ENCODE measurements at places on chromosomes 1 and 21.
A peak's percentile ranks its signal among the peaks of the same experiment; 100 is the strongest.

- no peak for DNase-seq
Observed at GRCh38 chr1:3581296-3582036, 29.8 kb downstream of the MEGF6 start.

DNA sequence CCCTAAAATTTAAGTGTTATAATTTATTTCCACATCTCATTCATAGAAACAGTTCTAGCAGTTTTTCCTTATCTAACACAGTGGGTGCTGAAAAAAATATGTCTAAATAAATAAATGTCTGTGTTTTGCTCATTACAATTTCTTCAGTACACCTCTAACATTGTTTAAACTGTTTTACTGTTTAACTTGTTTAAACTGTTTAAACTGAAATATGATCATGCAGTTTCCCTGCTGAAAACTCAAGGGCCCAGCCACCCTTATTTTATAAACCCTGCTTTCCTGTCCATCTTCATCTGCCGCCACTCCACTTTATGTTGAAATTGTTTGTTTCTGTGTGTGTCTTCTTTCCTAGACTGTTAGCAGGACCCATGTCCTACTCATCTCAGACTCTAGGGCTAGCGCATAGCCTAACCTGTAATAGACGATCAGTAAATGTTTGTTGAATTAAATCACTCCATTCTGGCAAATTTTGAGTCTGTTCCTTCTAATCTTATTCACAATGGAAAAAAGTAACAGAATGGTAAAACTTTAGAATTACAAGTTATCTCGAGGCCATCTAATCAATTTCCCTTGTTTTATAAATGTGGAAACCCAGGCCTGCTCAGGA, 9.4 kb upstream of the PIK3C2B start:
- no peak for DNase-seq

DNA sequence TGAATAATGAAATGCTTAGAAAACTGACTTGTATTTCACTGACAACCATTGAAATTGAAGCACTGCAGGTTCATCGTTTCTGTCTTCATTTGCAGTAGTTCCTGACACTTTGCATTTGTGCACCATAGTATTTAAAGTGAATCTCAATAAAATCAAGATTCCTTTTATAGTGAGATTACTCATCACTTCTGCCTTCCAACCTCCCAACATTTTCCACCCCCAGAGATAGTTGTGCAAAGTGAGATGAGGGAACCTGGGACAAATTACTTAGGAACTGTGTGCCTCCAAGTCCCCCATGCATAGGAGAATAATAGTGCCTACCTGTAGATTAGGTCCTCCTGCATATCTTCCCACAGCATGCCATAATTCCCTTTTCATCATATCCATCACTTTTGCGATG, 114.9 kb upstream of the DPT start:
- DNase-seq, result no peak

DNA sequence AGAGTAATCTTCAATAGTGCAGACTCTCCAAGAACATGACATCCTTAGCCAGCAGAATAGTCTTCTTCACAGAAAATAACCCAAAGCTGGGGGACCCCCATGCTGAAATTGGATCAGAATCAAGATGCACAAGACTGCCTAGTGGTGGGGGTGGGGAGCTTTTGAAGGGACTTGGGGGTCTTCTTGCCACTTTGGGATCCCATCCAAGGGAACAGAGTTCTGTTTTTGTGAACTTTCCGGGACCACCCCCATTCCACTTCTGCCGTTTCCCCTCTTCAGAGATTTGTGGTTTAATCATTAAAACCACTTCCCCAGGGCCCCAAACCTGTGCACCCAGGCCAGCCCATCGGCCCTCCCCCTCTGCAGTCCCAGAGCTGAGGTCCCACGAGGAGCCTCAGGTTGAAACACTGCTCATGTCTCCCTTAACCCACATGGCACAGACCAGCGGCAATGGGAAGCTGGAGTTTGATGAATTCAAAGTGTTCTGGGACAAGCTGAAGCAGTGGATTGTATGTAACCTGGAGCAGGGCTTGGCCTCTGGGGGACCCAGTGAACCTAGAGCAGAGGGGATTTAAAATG, 44.9 kb downstream of the CAPN9 start:
- no peak for DNase-seq

GRCh38 chr1:6491966-6492365, 499 bp upstream of the PLEKHG5 start:
- no peak for DNase-seq

DNA sequence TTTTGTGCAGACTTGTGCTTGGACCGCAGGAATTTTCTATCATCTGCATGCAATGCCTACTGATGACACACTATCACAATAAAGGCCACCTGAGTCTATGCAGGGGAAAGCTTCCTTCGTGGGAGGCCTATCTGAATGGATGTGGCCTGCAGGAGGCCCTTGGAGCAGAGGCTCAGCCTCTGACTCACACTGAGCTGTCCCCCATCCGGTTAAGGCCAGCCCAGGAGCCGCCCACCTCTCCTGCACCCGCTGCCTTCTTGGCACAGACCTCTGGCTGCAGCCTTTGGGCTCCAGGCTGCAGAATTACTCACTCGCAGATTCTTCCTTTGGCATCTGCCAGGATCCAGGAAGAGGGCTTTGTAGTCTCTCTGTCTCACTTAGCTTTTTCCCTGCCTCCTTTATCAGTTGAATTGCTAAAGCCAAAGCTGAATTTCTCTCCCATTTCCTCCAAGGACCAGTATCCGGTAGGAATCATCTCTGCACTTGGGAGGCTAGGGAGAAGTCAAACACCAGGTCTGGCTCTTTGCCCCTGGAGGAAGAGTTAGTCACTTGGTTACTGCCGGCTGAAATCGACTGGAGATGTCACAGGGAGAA, 65.1 kb upstream of the JUN start:
- no peak for DNase-seq

GRCh38 chr1:82227306-82228095, 426.8 kb downstream of the ADGRL2 start:
- DNase-seq, result no peak

DNA sequence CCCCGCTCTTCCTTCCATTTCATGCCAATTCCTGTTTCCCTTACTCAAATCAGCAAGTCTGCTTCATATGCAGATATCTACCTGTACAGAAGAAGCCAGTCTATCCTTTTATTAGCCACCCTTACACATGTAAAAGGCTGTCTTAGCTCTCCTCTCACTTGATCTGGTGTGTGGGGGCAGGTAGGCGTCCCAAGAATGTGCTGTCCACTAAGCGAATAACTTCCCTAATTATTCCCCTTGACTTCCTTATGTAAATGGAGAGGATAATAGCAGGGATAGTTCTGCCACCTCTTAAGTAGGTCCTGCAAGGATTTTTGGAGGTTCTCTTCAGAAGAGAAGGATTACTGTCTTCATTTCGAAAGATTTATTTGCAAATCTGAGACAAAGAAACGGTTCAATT, 160.4 kb downstream of the TTLL7 start:
- no peak for DNase-seq

DNA sequence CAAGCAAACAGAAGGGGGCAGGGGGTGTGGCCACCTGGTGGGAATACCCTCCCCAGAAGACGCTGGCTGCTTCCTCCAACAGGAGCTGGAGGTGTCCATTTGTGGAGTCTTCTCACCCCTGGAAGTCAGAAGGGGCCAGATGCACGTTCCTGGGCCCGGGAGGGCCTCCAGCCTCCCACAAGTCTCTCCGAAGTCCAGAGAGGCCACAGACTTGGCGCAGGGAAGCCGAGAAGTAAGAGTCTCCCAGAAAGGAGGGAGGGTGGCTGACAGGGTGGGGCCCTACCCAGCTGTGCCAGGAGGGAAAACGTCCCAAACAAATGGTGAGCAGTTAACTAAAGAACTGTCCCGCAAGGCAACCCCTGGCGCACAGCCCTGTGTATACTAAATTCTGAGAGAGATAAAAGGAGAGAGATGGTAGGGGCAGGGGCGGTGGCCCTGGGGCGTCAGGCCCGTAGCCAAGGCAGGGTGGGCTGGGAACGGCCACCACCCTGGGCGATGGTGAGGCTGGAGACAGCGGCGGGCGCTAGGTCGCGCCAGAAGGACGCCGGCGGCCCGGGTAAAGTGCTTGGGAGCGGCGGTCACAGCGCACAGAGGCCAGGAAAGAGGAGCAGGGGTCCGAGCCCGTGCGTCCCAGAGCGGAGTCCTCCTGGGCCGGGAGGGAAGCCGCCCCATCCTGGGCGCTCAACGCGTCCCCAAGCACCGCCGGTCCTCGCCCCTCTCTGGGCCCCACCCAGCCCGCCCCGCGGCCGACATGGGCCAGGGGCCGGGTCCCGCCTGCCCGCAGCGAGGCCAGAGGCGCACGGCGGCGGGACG, 1.2 kb downstream of the CHD5 start:
- DNase-seq, result no peak

DNA sequence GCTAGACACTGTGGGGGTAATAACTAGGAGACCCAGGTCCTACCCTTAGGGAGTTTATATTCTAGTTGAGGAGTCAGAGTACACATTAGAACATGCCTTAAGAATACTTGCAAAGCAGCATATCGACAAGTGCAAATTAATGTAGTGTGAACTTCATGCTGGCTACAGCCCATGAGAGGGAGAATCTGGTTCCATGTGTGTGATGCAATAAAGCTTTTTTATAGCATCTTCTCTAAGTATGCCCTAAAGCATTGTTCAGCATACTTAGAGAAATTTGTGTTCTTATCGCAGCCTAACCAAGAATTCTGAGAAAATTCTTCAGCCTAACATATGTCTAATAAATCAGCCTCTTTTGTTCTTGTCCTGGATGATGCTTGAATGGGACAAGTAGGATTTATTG, 95.5 kb downstream of the SDCCAG8 start:
- DNase-seq, result no peak

DNA sequence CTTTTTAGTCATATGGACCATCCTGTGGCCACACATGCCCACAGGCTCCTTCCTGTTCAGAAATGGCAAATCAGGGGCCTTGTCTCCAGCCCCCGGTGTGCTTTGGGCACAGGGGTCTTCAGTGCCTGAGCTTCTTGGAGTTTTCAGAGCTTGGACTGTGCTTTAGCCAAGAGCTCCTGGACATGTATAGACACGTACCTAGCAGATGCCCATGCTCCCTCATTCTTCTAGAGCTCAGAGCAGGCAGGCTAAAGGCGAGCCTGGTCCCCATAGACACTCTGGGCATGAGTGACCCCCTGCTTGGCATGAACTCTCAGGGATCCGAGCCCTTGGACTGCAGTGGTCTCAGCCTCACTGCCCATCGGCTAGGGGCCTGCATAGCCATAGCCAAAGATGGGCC, 106.8 kb downstream of the EPHB2 start:
- DNase-seq, result no peak

- no peak for DNase-seq
Observed at GRCh38 chr1:50973875-50974617, 4.0 kb downstream of the CDKN2C start.

- no peak for DNase-seq
Observed at GRCh38 chr1:66269222-66269621, 264.7 kb upstream of the SGIP1 start.

GRCh38 chr1:22804406-22804805, 93.8 kb downstream of the EPHB2 start:
- no peak for DNase-seq

DNA sequence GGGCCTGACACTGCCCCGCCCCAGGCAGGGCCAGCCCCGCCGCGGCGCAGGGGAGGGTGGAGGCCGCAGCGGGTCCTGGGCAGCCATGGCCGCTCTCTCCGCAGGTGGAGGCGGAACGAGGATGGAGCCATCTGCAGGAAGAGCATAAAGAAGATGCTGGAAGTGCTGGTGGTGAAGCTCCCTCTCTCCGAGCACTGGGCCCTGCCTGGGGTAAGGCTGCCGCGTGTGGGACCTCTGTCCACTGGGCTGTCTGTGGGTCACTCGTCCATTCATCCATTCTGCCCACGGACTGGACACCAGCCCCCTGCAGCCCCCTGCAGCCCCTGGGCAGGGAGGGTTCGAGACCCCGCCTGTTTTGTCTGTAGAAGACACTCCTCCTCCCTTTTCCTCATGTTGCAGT, 18.4 kb upstream of the LRRC3 start:
- no peak for DNase-seq

DNA sequence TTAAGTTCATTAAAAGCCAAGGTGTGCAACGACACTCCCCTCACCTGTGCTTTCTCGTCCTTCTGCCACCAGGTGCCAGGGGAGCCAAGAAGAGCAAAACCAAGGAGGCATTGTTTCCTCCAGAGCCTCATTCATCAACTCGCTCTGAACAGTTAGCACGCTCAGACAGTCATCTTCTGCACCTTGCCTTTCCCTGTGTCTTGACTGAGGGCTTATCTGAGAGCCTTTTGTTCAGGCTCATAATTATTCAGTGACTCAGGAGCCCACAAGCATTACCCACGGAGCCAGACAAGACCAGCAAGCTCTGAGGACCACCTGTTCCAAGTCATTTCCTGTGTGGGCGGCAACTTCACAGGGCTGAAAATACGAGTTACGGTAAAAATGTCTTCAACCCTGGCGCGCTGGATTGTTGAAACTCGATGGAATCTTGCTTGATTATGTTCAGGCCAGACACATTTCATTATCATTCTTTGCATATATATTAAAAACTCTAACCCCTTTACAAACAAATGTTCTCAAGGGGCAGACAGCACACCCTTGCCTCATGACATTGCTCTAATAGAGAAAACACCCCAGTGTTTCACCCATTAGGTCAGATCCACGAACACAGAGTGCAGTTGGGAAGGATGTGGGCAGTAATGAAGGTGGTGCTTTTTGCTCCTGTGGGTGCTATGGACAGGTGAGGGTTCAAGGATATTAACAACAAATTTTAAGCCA, 89.7 kb upstream of the RUNX1 start:
- DNase-seq, result peak; percentile 53

GRCh38 chr1:81377406-81377805, 423.3 kb upstream of the ADGRL2 start:
- DNase-seq, result no peak

GRCh38 chr1:247111700-247112478, 7.7 kb upstream of the ZNF669 start:
- DNase-seq, result no peak

- peak; percentile 58 for DNase-seq
Observed at GRCh38 chr1:92483610-92484471, 2.9 kb downstream of the GFI1 start.

DNA sequence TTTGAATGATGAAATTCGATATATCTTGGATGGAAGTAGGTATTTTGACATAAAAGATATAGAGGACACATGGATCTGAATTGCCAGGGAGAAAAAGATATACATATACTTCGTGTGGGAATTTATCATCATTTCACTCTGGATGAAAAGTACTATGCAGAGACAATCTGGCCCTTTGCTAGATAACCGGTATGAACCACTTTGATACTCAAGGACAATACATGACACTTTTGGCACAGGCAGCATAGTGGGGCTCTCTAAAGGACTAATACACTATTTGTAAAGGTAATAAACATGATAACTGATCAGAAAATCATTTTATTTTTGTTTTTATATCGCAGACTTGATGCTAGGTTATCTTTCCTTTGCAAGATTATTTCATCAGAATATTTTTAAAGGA, 24.2 kb downstream of the JAK1 start:
- DNase-seq, result no peak

GRCh38 chr1:165629151-165629550, 1.9 kb upstream of the MGST3 start:
- DNase-seq, result no peak

DNA sequence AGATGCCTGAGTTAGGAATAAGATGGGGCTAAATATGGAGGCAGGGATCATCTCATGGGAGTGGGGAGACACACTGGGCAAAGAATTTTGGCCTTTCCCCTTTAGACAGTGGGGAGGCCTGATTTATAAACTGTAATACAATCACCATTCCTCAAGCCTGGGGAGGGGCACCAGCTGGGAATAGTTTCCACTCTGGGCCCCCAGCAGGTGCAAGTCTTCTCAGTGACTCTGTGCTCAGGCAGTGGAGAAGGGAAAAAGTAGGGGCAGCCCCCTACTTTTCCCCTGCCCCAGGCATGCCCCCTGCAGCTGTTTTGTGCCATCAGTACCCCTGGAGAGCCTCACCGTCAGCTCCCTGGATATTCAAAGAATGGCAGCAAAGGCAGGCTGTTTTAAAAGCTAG, 19.1 kb downstream of the COA7 start:
- DNase-seq, result no peak

GRCh38 chr1:38744452-38745350, 114.9 kb downstream of the RRAGC start:
- DNase-seq, result no peak

Data from stimulated activated CD8-positive, alpha-beta memory T cell treated with anti-CD3 and anti-CD28 coated beads, Interleukin-12 subunit alpha, Interleukin-12 subunit beta, amount 100 ng/mL, for 4 hours (primary cell).